ENCODE measurements at places on chromosomes 6 and 20. TPM values are rescaled to one million over a fixed set of nuclear protein-coding genes. Genes with fewer than 3 reads are reported as not detected.

DNA sequence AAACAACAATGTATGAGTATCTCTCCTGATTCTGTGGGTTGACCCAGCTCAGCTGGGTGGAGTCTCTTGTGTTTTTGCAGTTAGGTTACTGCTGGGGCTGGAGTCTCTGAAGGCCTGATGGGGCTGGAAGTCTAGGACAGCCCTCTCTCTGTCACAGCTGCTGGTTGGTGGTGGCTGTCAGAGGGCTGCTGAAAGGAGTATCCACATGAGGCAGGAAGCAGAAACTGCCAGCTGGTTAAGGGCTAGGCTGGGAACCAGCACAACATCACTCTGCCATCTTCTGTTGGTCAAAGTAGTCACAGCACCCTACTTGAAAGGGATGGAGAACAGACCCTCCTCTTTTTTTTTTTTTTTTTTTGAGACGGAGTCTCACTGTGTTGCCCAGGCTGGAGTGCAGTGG, 10.0 kb upstream of the PACSIN1 start:
- DNase-seq, result no peak

GRCh38 chr6:89662659-89663223, 24.2 kb upstream of the LYRM2 start:
- DNase-seq, result no peak

GRCh38 chr20:33653218-33653899, 8.8 kb upstream of the C20orf144 start:
- DNase-seq, result peak; percentile 84

GRCh38 chr20:57829805-57830514, 120.1 kb upstream of the PMEPA1 start:
- DNase-seq, result peak; percentile 64

LGSN gene
- not detected for total RNA-seq

DNA sequence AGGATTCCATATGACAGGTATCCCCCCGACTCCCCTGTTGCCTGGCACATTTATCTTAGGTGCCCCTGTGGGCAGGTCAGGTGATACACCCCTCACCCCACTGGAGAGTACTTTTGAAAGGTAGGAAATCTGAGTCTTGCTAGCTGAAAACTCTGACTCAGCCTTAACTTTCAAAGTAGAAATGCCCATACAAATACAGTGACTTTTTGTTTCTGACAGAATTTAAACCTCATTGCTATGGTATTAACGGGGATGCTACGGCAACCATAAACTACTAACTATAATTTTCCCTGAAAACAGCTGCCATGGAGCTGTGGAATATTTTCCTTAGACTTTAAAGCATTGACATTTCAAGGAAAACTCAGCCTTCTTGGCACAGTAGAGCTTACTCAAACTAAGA, 536.0 kb downstream of the RFPL4B start:
- no peak for DNase-seq

- no peak for DNase-seq
Observed at GRCh38 chr20:34089655-34090345, 22.2 kb downstream of the EIF2S2 start.

GRCh38 chr20:6651561-6651960, 115.9 kb upstream of the BMP2 start:
- no peak for DNase-seq

- no peak for DNase-seq
Observed at GRCh38 chr6:163132050-163132750, 282.3 kb upstream of the QKI start.

DNA sequence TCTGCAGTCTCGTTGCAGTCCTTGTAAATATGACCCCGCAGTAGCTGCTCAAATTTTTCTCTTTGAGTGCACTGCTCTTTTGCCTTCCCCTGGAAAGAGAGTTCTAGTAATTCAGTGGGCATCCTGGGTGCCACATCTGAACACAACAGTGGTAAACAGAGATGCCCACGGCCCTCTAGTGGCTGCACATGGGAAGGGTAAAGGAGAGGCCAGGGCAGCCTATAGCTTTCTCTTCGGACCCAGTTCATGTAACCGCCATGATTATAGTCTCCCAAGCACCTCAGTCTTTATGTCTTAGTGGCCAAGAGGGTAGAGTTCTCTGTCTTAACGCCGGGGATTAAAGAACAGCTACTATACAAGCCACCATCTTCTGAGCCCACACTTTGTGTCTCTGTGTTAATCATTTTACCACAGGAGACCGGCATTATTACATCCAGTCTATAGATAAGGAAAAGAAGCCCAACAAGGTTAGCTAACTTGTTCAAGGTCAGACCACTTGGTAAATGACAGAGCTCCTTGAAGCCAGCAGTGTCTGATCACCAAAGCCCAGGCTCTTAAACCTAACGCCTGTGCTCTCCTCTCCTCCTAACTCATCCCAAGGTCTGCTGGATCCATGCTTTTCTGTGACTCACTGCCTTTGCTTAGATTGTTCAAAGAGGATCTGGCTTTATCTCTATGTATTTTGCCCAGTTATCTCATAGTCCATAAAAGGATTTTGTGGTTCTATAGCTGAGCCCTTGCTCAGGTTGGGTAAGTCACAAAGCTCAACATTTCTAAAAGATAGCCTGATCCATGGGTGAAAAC, 81.8 kb downstream of the ISM1 start:
- no peak for DNase-seq

EPPIN gene
- not detected for total RNA-seq

GRCh38 chr20:35002426-35003210, 47.0 kb downstream of the MYH7B start:
- peak; percentile 62 for DNase-seq

DNA sequence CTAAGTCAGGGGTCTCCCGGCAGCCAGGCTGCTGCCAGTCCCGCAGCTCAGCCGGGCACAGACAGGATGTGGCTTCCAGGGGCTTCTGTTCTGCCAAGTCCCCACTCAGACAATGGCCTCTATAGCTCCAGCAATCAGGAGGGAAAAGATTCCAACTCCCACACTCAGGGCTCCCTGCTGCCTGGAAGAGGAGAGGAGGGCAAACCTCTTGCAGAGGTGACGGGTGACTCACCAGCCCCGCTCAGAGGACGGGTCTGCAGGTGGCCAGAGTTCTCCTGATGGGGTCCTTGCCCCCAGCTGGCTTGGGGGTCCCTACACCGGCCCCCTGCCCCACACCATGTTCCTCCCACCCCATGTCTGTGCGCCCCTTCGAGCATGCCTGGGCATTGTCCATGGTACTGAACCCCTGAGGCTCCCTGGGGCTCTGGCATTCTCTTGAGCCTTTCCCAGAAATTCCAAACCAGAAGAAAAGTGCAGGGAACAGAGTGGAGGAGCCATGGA, 32.6 kb downstream of the NTSR1 start:
- peak; percentile 75 for DNase-seq

DNA sequence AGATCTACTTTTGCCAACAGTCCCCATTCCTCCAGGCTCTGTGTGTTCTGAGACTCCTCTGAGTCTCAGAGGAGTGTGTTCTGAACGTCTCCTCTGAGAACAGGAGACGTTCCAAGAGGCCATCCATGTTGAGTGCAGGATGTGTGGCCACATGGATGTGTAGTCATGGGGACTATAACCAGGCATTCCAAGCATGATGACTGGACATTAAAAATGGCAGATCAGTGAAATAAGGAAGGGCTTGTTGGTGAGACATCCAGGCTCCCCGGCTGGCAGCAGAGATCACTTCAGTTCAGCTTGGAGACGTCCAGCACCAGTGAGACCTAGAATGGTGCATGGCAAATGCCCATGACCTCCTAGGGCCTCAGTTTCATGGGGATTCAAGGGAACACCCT, 34.3 kb upstream of the POU5F1 start:
- DNase-seq, result no peak

ADGRF1 gene
- total RNA-seq, result not detected

DNA sequence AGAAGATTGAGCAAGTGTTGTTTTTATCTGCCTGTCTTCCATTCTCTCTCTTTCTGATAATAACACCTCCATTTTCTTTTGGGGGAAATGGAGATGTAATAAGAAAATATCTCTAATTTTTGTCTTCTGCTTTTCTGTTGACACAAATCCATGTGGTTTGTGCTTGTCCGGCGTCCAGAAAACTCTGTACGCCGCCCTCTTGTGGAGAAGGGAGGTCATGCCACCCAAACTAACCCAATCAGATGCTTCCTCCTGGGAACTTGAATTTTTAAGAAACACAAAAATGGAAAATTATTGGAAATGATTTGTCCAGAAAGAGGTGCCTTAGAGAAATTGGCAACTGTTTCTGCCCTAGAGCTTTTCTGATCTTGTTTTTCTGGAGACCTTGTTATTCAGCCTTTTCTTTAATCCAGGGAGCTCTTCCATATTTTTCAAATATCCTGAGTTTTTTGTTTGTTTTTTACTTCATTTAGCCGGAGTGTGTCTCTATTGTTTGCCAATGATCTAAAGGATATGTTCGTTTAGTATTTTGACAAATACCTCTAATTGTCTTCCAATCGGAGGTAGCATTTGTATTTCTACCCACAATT, 17.8 kb upstream of the FNDC1 start:
- DNase-seq, result no peak

DNA sequence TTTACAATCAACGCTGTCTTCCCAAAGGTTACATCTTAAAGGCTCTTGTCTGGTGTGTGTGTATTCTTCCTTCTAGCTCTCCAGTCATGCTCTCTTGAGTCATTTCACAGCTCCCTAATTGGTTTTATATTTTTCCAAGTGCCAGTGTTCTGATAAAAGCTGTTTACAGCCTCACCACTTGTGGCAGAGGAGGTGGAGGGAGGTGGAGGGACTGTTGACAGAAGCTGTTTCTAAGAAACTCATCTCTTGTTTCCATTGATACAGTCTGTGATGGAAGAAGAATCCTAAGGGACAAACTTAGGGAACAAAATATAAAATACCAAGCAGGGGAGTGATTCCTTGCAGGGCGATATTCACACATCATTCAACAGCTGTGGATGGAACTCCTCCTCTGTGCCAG, 64.0 kb downstream of the QRSL1 start:
- no peak for DNase-seq

- DNase-seq, result no peak
Observed at GRCh38 chr20:3996399-3996798, 19.0 kb downstream of the RNF24 start.

- DNase-seq, result no peak
Observed at GRCh38 chr6:123533862-123534648, 102.7 kb downstream of the TRDN start.

DNA sequence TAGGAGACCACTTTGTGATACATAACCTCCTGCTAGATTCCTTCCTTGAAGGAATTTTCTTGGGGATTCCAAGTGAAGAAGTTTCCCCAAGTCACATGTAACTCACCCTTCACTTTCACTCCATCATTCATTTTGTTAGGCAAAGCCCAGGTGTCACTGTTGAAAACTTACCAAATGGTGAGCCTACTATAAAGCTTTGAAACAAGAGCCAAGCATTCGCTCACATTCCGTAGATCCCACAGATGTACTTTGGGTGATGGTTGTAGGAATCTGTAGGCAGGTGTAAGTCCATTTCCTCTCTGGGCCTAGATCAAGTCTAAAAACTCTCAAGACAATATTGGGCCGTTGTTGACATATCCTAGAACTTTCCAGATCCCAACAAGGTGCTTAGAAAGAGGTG, 74.1 kb downstream of the PRDM1 start:
- DNase-seq, result no peak

DNA sequence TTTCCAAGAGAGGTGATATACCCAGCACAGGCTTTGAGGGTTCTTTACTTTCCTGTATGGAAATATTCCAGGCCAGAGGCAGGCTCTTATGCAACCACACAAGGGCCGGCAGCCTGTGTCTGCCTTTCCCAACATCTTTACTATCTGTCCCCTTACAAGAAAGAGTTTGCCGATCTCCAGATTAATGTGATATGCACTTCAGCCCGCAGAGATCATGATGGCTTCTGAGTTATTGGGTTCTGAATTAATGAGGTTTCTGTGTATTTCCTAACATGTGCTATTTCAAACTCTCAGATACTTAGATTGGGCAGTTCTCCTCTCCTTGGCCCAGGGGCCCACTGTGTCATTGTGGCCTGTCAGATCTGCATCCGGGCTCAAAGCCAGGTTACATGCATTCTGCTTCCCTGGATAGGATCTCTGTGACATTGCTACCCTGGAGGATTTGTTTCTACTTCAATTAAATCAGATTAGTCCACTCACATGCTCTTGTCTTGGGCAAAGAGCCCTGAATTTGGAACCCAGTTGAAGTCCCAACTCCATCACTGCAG, 56.6 kb downstream of the TGM2 start:
- no peak for DNase-seq

DNA sequence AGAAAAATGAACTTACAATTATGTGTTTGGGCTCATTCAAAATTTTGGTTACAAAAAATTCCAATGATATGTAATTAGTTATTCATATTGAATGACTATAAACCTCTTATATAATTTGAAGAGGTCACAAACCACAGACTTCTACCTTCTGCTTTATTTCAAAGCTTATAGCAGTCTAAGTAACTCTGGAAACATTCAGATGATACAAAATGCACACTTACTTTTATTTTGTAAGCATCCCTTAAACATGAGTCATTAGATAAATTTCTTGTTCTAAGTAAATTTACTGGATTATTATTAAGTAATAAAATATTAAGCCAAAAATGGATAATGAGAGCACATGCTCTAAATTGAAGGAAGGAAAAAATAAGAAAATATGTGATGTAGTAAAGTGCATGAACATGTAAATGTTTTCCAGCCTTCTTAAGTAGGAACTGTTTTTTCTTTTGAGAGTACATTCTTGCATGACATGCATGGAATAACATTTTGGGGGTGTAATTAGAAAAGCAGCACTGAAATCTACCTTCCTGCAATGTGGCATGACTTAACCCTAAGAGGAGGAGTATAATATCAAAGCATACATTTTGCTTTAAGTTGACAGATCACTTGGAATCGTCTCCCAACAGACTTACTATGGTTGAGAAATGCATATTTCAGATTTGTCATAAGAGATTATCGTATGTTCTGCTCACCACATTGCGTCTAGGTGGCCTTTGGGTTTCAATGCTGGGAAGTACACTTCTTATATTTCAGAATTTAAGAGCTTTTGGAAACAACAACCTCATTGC, 372.7 kb upstream of the HSF2 start:
- no peak for DNase-seq

SLC24A3 gene
- 20.4 TPM for total RNA-seq

- DNase-seq, result no peak
Observed at GRCh38 chr6:88705601-88706000, 257.8 kb downstream of the RNGTT start.

ADGRG6 gene
- 10.2 TPM for total RNA-seq

SLC22A16 gene
- total RNA-seq, result 1.6 TPM

- no peak for DNase-seq
Observed at GRCh38 chr20:1777476-1777820, 117.8 kb upstream of the SIRPA start.

GRCh38 chr6:121694801-121695251, 259.4 kb downstream of the GJA1 start:
- no peak for DNase-seq

FAM83C gene
- not detected for total RNA-seq

- no peak for DNase-seq
Observed at GRCh38 chr6:12693122-12693521, 23.4 kb upstream of the PHACTR1 start.

- no peak for DNase-seq
Observed at GRCh38 chr6:22668307-22668706, 98.9 kb downstream of the HDGFL1 start.

GRCh38 chr6:17519120-17519519, 81.0 kb upstream of the FAM8A1 start:
- DNase-seq, result no peak

- no peak for DNase-seq
Observed at GRCh38 chr6:124869416-124869815, 92.8 kb upstream of the RNF217 start.
